ENCODE measurements at places on chromosomes 2 and 18. TPM values are rescaled to one million over a fixed set of nuclear protein-coding genes. Genes with fewer than 3 reads are reported as not detected.

GRCh38 chr2:122656403-122656802 lies 901.0 kb downstream of the TSN start:
- no peak for DNase-seq

The CNOT11 gene
- total RNA-seq: 43.1 TPM

DNA sequence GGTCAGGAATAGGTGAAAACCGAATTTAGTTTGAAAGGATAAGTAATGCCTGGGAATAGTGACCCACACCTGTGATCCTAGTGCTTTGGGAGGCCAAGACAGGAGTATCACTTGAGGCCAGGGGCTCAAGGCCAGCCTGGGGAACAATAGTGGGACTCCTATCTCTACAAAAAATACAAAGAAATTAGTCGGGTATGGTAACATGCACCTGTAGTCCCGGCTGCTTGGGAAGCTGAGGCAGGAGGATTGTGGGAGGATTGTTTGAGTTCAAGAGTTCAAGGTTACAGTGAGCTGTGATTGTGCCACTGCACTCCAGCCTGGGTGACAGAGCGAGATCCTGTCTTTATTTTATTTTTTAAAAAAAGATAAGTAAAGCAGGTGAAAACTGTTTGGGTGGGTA lies 3.8 kb upstream of the MYO1B start:
- no peak for DNase-seq

The OSR1 gene
- total RNA-seq: not detected

GRCh38 chr2:31642707-31643106 lies 62.0 kb upstream of the SRD5A2 start:
- no peak for DNase-seq

DNA sequence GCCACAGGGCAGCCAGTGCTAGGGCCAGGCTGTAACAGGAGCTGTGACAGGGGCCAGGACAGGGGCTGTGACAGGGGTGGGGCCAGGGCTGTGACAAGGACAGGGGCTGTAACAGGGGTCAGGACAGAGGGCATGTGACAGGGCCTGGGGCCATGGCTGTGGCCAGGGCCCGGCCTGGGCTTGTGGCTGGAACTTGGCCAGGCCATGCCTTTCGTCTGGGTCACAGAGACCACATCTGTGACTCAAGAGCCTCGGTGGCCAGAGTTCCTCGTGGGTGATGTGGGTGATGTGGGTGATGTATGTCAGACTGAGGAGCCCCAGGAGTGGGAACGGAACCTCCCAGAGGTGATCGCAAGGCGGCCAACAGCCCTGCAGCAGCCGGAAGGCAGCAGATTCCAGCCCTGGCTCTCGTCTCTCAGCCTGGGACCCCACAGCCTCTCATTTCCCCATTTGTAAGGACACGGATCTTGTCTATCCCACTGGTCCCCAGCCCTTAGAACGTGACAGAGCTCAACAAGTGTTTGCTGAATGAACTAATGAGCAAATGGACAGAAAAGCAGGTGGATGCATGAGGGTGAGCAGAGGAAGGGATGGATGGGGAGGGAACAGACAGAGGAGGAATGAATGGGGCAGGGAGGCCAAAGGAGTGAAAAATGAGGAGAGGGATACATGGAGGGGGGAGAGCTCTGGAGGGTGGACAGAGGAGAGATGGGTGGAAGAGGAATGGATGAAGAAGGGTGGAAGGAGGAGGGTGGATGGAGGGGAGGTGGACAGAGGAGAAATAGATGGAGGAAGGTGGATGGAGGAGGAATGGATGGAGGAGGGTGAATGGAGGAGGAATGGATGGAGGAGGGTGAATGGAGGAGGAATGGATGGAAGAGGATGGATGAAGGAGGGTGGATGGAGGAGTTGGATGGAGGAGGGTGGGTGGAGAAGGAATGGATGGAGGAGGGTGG lies 17.3 kb downstream of the ESPNL start:
- peak; percentile 73 for DNase-seq

Data from M059J (cell line).